Hair follicle dermal papilla cell (primary cell): ENCODE measurements at places on chromosomes 16 and 17. TPM values are rescaled to one million over a fixed set of nuclear protein-coding genes. Genes with fewer than 3 reads are reported as not detected.

CHST5 gene
- 0.49 TPM in 1 of 2 replicates, not detected in the other for total RNA-seq

HBZ gene
- total RNA-seq = not detected in 2 replicates

NPIPB8 gene
- not detected in 2 replicates for total RNA-seq

CDH11 gene
- 887 and 998 TPM in 2 replicates for total RNA-seq

YBX2 gene
- not detected in 2 replicates for total RNA-seq

ABCA8 gene
- 0.49 and 1.3 TPM in 2 replicates for total RNA-seq

NOD2 gene
- total RNA-seq = 0.73 and 1.5 TPM in 2 replicates

CUEDC1 gene
- total RNA-seq = 35.0 and 39.0 TPM in 2 replicates

IGSF6 gene
- total RNA-seq = not detected in 2 replicates

BAIAP3 gene
- 0.97 TPM in 2 replicates for total RNA-seq

SLC2A4 gene
- total RNA-seq = under 0.01 and 0.12 TPM in 2 replicates

SULT1A2 gene
- total RNA-seq = not detected in 2 replicates

COG7 gene
- total RNA-seq = 27.6 and 32.5 TPM in 2 replicates

ZNF629 gene
- total RNA-seq = 20.9 and 22.2 TPM in 2 replicates

PIRT gene
- total RNA-seq = not detected in 2 replicates

SCGB1C2 gene
- total RNA-seq = not detected in 2 replicates

CMTM1 gene
- total RNA-seq = 3.4 and 3.6 TPM in 2 replicates

TBX2 gene
- total RNA-seq = 2.1 and 2.3 TPM in 2 replicates

PPY gene
- total RNA-seq = not detected in 2 replicates

TMEM98 gene
- 108 and 139 TPM in 2 replicates for total RNA-seq

TBC1D3I gene
- under 0.01 and 0.73 TPM in 2 replicates for total RNA-seq

HS3ST3A1 gene
- 33.2 and 40.1 TPM in 2 replicates for total RNA-seq

KRT13 gene
- total RNA-seq = not detected in 2 replicates
